T follicular helper cell (primary cell): ENCODE measurements at places on chromosomes 6 and 20.

GRCh38 chr6:157912326-157912725, 69.3 kb upstream of the SYNJ2 start:
- no peak for DNase-seq

GRCh38 chr6:154247119-154247861, 109.3 kb downstream of the IPCEF1 start:
- no peak for DNase-seq

DNA sequence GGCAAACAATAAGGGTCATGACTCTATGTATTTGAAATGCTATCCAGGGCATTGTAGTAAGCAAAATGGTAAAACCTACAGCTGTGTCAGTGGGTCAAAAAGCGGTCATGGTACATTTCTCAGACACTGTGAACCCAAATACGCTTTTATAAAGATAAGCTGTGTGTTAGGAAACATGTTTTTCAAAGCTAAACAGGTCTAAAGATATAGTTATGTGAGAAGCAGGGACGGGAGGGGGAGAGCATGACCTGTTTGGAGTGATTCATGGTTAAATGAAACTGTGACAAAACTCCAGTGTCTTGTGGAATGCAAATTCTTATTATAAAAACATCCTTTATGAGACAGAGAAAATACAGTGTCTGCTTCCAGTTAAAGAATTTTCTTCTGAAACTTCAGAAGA, 205.4 kb upstream of the BMP2 start:
- DNase-seq = no peak

- no peak for DNase-seq
Measured at GRCh38 chr6:144159742-144160141, 9.4 kb downstream of the STX11 start.

DNA sequence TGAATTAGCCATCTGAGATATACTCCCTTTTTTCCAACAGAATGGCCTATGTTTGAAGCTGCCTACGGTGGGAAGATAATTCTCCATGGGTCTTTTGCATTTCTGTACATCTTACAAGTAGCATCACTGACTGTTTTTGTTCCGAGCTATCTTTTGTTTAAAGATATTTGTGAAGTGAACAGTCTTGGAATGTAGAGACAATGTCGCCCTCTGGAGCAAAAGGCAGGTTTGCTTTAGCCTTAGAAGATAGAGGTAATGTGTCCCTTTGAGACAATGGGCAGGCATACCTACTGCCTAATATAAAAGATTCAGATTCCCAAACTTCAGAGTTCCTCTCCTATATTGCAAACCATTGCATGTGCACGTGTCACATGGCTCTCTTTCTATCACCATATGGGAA, 347.8 kb upstream of the CNR1 start:
- no peak for DNase-seq
